ENCODE measurements at places on chromosomes 1 and 21.

DNA sequence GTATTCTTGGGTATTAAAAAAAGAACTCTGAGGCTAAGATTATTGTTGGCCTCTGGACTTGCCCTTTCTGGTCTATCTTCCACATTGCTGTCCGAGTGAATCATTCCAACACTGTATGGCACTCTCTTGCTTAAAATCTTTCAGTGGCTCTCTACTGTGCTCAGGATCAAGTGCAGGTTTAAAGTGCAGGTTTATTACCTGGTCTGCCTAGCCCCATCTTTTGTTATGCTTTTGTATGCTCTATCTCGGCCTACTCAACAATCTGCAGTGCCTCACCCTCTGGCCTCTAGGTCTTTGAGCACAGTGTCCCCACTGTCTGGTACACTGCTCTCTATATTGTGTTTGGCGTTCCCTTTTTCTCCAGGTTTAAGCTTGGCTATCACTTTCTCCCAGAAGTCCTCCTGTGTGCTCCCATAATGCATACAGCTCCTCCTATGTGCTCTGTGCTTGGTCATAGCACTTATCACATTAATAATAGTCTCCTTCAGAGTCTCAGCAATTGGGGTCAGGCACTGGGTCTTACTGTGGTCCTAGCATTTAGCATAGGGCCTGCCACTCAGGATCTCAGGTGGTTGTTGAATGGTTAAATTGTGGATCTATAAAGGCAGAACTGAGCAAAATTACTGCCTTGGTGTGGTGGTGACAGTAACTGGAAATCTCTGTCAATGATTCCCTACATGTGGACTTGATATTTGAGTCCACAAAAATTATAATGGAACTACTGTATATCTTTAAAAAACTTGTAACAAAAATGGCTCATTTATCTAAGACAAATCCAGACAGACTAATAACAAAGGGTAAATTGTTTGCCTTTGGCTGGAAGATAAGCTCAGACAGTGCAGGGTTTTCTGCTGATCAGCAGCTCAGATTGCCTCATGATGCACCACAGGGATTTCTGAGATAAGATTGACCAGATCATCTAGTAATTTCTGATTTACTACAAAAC lies 10.6 kb upstream of the LDLRAD1 start:
- DNase-seq, result no peak

DNA sequence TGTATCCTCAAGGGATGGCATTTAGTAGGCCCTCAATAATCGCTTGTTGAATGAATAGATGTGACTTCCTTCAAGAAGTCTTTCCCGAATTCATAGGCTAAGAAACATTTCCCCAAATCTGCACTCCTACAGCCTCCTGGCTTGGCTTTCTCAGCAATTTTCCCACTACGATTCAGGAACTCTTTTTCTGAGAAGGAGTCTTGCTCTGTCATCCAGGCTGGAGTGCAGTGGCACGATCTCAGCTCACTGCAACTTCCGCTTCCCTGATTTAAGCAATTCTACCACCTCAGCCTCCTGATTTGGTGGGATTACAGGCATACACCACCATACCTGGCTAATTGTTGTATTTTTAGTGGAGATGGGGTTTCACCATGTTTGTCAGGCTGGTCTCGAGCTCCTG lies 37.9 kb upstream of the IFFO2 start:
- DNase-seq, result no peak

DNA sequence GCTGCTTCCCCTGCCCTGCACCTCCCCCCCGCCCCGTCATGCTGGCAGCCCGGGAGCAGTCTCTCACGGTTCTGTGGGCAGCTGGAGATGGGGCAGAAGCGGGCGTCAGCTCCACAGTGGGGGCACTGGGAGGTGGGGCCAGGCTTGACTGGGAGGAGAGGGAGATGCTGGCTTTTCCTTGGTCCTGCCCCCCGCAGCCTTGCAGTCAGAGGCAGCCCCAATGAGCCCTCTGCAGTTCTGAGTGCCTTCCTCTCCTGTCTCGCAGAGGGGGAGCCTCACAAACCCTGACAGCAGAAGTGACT lies 21.7 kb downstream of the ARHGEF10L start:
- no peak for DNase-seq

DNA sequence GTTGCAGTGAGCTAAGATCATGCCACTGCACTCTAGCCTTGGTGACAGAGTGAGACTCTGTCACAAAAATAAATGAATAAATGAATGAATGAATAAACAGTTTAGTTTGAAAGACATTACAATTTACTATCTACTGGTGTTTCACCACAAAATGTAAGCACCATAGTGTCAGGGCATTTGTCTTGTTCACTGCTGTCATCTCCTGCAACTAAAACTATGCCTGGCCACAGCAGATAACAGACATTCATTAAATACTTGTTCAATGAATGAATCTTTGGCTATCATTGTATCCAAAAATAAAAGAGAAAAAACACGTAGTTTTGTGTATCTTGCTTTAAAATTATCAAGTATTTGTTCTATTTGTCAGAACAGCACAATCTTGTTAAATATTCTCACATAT lies 32.5 kb downstream of the SASS6 start:
- no peak for DNase-seq

GRCh38 chr21:25313829-25314228 lies 293.5 kb downstream of the MRPL39 start:
- no peak for DNase-seq

- DNase-seq, result no peak
These were observed 39.8 kb downstream of the RAB3B start for GRCh38 chr1:51950701-51951100.

DNA sequence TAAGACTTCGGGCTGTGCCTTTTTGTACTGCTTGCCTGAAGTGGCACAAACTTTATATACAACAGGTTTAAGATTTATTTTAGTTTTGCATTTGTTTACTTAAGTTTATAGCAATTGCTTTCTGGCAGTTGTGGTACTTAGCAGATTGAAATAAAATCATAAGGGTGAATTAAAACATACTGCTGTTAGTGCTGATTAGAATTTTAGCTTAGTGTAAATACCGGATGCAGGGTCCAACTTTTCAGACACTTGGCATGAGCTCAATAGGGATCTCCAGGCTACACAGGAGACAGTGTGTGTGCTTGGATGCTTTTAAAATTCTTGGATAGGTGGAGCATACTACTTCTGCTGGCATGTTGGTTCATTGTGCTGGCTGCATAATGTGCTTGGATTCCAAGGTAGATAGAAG lies 159.6 kb downstream of the NFIA start:
- no peak for DNase-seq

- no peak for DNase-seq
These were observed 65.7 kb upstream of the BACE2 start for GRCh38 chr21:41102281-41102680.

GRCh38 chr21:35484851-35485250 lies 435.7 kb upstream of the RUNX1 start:
- no peak for DNase-seq

DNA sequence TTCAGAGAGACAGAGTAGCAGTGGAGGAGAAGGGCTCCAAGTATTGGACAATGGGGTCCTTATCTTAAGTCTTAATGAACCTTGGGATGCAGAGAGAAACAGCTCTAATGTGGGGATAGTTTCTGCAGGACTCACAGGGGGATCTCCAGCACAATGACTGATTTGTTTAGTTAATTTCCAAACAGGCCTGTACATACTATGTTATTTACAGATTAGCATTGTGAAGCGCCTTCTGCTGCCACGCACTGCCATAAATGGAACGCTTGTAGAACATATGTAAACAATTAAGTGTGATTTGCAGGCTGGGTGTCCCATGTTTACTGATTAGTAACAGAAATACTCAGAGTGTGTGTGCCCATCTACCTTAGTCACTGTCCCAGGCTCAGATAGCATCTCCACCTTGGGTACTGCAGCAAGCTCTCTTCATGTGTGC lies 56.1 kb downstream of the NTPCR start:
- no peak for DNase-seq

GRCh38 chr1:180268556-180269075 lies 38.6 kb downstream of the LHX4 start:
- DNase-seq, result no peak

DNA sequence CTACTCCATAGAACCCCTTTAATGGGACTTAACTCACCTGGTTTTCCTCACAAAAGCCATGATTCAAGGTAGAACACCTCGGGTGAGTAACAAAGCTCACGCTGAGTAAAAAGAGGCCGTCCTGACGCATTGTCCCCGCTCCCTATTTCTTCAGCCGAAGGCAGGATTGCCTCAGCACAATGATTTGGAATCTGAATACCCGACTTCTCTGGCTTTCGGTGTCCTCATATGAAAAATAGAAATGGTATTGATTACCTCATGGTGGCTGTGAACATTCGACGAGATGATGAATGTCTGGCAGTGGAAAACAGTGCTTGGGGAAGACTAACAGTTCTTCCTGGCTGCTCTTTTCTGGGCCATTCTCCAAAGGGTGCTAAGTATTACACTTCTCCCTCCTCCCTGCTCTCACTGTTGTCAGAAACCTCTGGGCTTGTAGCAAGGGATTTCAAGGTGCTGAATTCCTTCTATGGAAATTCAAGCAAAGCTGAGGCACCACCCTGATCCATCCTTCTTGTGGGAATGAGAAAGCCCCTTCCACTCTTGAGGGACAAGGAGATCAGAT lies 148.3 kb downstream of the C1orf94 start:
- DNase-seq, result no peak

DNA sequence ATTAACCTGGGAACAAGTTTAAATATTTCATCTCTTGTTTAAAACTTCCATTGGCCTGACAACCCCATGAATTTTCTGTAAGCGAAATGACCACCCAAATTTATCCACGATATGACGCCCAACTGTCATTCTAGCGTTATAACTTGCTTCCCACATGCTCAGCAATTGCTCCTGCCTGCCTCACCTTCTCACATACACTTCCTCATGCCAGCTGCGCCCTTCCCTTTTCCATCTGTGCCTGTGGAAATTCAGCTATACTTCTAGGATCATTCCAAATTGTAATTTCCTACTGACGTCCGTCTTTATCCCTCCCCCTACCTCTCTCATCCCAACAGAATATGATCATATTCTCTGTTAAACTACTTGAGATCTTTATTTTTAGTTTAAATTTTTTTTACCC lies 248.0 kb downstream of the RGS7 start:
- no peak for DNase-seq

- no peak for DNase-seq
These were observed 125.3 kb upstream of the GREM2 start for GRCh38 chr1:240737298-240737697.

- DNase-seq, result no peak
These were observed 2.5 kb upstream of the CLCA1 start for GRCh38 chr1:86466109-86466844.

DNA sequence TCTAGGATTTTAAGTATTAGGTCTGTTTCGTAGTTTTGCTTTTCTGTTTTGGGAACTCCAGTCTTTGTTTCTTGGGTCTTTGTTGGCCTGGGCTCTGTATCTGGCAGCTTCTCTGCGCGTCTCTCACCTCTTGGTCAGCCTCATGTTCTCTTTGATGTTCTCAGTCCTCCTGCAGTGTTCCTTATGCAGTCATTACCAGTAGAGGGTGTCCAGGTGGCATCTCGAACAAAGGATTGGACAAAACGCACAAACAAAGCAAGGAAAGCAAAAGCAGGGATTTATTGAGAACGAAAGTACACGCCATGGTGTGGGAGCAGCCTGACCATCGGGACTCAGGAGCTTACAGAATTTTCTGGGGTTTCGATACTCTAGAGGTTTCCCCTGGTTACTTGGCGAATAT lies 133.7 kb upstream of the COL6A1 start:
- no peak for DNase-seq

- no peak for DNase-seq
These were observed 196.4 kb downstream of the LHX8 start for GRCh38 chr1:75330624-75331023.

DNA sequence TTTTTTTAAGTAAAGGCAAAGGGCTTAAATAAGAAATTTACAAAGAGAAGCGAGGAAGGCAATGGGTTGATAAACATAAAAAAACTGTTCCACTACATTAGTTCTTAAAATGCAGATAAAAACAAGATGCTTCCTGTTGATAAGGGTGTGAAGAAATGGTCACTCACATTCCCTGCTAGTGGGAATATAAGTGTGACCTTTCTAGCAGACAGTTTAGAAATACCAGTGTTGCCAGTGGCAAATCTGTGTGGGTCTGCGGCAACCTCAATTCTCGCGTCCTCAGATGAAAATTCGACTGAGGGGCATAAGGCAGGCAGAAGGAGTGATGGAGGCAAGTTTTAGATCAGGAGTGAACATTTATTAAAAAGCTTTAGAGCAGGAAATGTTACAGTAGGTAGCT lies 151.1 kb downstream of the NTNG1 start:
- DNase-seq, result no peak

DNA sequence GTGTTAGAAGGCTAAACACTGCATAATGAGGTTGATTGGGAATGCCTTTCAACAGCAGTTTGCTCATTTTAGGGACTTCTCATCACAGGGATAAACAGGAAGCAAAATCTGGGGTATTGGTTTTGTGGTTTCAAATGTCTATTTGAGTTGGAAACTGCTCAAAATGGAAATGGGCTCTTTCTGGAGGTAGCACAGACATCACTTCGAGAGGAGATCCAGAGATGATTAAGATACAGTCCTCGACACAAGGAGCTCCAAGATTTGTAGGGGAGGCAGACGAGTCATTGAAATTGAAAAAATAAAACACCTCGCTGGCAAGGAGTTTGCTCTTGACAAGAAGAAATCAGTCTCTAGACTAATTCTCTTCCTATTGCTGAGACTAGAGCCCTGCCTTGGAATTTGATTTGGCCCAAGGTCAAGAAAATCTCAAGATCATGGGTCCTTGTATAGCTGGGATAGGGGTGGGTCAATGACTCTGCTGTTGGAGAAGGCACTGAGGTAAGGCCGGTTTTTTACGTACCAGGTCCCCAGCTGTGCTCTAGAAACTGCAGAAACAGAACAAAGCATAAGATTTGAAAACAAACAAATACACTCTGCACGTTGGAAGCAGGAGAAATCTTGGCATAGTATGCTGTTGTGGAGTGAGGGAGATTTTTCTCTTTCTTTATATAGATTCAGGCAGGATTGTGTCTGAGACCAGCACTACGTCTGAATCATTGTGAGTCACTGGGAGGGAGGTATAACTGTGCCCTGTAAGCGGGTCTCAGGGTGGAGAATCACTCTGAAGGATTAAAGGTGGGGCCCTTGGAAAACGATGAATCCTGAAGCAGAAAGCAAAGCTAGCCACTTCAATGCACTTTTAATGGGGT lies 17.7 kb upstream of the KLHDC8A start:
- DNase-seq, result no peak

GRCh38 chr1:165915932-165916348 lies 88.5 kb downstream of the UCK2 start:
- no peak for DNase-seq

- DNase-seq, result no peak
These were observed 5.4 kb upstream of the PSMG1 start for GRCh38 chr21:39188521-39189139.

- no peak for DNase-seq
These were observed 5.1 kb upstream of the ZZZ3 start for GRCh38 chr1:77687519-77687906.

GRCh38 chr1:240417317-240417716 lies 194.6 kb downstream of the GREM2 start:
- DNase-seq, result no peak

GRCh38 chr1:244191581-244191980 lies 140.5 kb downstream of the ZBTB18 start:
- DNase-seq, result no peak

GRCh38 chr1:95068956-95069709 lies 3.6 kb downstream of the ALG14 start:
- no peak for DNase-seq

Data from activated T-cell treated with anti-CD3 and anti-CD28 coated beads for 1 hour (primary cell).